HS-27A (cell line): ENCODE measurements at places on chromosomes 7 and 10.

DNA sequence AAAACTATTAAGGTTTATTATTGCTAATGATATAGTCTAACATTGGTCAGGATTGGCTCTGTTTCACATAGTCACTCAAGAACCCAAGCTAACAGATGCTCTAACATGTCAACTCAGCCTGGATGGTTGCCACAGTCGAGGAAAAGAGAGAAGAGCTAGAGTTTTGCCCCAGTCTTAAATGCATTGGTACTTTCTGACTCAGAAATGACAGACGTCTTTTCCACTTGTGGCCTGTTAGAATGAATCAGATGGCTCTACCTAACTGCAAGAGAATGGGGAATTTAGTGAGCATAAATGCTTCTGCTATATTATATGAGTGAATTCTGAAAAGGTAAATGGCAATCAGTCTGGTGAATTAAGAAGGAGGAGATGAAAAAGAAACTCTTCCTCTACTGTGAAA lies 13.9 kb downstream of the HECTD2 start:
- DNase-seq, result no peak

- no peak for DNase-seq
Measured at GRCh38 chr10:89210794-89211425, 3.8 kb upstream of the CH25H start.

DNA sequence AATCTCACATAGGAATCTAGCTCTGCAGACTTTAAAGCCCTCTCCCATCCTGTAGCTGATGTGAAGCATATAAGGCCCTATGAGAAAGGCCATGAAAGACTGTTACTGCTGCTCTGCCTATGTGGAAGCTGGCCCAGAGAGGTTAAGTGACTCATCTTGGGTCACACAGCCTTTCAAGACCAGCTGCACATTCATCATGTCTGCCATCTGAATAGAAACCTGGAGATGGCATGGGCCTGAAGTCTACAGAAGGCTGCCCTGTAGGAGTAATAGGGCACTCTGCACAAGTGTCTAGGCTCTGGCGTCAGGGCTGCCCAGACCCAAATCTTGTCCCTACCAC lies 59.4 kb upstream of the COL13A1 start:
- DNase-seq, result no peak

DNA sequence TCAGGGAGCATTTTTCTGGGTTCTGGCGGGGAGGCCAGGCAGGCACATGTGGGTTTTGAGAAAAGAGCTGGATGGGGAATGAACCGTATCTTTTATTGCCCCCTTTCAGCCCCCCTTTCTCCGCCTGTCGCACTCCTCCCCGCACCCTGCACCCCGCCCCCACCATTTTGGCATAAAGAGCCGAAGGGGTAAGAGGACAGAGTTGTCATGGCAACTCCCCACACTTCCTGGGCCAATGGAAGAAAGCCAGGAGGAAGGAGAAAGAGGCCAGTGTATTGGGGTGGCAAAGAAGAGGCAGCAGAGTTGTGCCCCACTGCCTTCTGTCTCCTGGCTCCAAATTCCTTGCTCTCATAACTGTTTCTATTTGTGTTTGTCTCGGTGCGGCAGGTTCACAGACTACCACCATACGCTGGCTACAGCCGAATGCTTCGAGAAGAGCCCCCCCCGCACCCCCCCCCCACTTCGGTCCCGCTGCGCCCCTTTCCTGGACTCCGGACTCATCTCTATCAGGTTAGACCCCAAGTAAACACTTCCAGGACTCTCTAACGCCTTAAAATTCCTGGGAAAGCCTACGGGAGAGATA lies 3.4 kb downstream of the KCNIP2 start:
- DNase-seq, result no peak

- no peak for DNase-seq
Measured at GRCh38 chr7:149317986-149318672, 56.1 kb downstream of the ZNF783 start.

GRCh38 chr7:46754140-46754720 lies 827.7 kb downstream of the TNS3 start:
- DNase-seq, result no peak

DNA sequence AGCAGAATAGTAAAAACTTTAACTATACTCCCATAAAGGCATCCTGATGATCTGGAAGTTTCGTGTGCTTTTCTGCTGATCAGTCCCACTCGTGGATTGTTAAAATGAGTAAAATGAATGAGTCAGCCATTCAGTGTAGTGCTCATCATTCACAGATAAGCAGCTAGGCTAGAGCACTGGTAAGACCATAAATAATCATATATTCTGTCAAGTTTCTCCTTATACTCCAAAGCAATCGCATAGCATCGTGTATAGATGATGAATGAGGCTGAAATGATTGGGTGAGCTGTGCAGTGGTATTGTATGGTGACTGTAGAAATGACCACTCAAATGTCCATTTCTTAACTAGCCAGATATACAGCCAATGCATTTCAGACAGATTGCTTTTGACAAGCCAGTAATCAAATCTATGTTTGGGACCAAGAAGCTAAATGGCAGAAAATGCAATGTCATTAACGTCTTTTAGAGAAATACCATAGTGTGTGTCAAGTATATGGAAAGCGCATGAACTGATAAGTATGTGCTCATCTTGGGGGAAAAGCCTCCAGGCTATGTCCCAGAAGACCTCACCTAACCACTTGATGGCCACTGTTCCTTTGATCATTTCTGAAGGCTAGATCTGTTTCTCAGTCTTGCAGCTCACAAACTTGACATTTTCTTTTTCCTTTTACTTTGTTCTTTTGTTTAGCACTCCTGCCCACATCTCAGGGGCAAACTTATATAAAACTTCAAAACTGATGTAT lies 227.2 kb upstream of the FAM3C start:
- DNase-seq, result no peak

- DNase-seq, result no peak
Measured at GRCh38 chr10:11578802-11579255, 32.6 kb downstream of the USP6NL start.
